Activated CD8-positive, alpha-beta T cell treated with anti-CD3 and anti-CD28 coated beads, Interleukin-2, amount 10 ng/mL, durations not matched to agents 7 days and 5 days (primary cell): ENCODE measurements at places on chromosomes 1 and 21. TPM values are rescaled to one million over a fixed set of nuclear protein-coding genes. Genes with fewer than 3 reads are reported as not detected.

SH3BGR gene
- 1.1 TPM for total RNA-seq

DNA sequence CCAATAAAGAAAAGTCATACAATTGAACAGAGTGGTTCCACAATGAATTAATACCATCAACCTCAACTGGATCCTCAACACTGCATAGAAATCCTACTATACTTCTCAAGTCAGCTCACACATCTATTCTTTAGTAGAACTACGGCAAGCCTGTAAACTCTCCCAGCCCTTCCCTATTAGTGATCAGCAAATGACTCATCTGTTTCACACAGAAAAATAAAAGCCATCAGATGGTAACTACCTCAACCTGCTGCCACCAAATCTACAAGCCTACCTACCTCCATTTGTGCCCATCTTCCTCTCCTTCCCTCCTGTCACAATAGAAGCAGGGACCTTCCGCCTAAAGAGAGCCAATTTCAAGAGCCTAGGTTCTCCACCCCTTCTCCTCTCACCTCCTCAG, 63.6 kb downstream of the DMAP1 start:
- no peak overlapping the region for H3K27ac ChIP-seq
- peaks cover 4% of the 10 kb centered on the region for H3K4me1 ChIP-seq
- H3K27me3 ChIP-seq: no peaks in the 10 kb centered on the region

DNA sequence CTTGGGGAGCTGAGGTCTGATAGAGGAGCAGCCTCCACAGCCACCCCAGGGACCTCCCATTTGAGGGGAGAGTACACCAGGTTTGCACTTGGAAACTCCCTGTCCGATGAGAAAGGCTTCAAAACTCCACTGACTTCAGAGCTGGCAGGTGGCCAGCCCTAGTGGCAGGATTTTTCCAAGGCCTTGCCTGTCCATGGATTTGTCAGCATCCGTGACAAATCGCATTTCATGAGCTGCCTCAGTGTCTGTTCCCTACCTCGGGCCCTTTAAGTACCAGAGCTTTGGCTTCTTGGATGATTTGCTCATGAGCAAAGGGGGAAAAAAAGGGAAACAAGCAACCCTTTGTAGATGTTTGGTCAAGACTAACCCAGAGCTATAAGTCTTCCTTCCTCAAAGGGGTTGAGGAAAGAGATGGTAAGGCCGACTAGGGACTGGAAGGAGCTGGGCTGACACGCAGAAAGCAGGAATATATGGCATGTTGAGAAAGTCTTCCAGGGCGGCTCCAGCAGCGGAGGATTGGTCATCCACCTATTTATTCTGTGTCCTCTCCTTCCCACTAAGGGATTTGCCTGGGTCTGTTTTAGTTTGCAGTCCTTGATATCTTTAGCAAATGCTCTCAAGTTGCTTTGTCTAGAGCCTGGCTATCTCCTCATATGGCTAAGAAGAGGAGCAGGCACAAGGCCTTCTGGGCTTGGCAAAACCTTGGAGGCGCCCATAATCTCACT, 2.7 kb upstream of the HSPG2 start:
- peaks cover 10% of the 10 kb centered on the region for H3K4me1 ChIP-seq
- no peak overlapping the region for H3K4me3 ChIP-seq
- peaks cover 24% of the 10 kb centered on the region for H3K27me3 ChIP-seq
- DNase-seq: no peak
- no peak overlapping the region for H3K27ac ChIP-seq

- H3K4me3 ChIP-seq: no peak overlapping the region
- H3K4me1 ChIP-seq: peaks cover 13% of the 10 kb centered on the region
These were observed 17.6 kb downstream of the SHISA4 start for GRCh38 chr1:201906336-201906735.

SERTAD4 gene
- not detected for total RNA-seq

TFF3 gene
- not detected for total RNA-seq

MCOLN2 gene
- total RNA-seq: 12.9 TPM

- H3K27ac ChIP-seq: no peak overlapping the region
- H3K4me1 ChIP-seq: no peaks in the 10 kb centered on the region
- H3K27me3 ChIP-seq: peaks cover 2% of the 10 kb centered on the region
- no peak overlapping the region for H3K4me3 ChIP-seq
- DNase-seq: no peak
These were observed 94.4 kb downstream of the MIS18A start for GRCh38 chr21:32184485-32184884.

TBX19 gene
- 1.4 TPM for total RNA-seq

DNA sequence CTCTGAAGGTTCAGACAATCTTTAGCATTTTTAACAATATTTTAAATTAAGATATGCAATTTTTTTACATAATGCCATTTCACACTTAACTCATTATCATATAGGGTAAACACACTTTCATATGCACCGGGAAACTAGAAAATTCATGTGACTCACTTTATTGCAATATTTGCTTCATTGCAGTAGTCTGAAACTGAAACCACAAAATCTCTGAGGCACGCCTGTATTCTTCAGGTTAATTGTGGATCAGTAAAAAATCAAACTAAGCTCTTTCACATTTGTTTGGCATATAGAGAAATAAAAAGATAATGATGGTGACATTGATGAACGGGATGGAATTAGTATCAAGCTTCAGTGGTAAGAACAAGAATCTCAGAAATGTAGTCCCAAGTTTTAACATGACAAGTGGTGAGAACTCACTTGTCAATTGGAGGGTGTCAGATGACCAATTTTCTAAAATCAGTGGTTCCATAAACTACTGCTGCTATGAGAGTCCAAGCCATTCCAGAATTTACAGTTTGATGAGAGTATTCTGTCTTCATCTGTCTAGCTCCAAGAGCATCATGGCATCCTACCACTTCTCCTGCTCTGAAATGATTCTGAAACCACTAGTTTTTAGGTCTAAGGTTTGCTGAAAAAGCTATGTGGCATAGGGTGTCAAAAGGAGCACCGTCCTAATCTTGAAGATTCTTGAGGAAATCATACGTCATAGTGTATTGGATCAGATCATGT, 281.0 kb downstream of the PTPRC start:
- peak overlapping the region; percentile 60 for H3K4me3 ChIP-seq
- no peaks in the 10 kb centered on the region for H3K27me3 ChIP-seq
- peaks cover 81% of the 10 kb centered on the region for H3K4me1 ChIP-seq
- peaks cover 79% of the 10 kb centered on the region for H3K36me3 ChIP-seq
- DNase-seq: no peak
- H3K27ac ChIP-seq: peak overlapping the region; percentile 79

- H3K4me1 ChIP-seq: no peaks in the 10 kb centered on the region
- H3K36me3 ChIP-seq: no peaks in the 10 kb centered on the region
- DNase-seq: no peak
- no peak overlapping the region for H3K4me3 ChIP-seq
- no peaks in the 10 kb centered on the region for H3K27me3 ChIP-seq
These were observed 226.4 kb downstream of the ZP4 start for GRCh38 chr1:237664348-237664747.

- no peaks in the 10 kb centered on the region for H3K4me1 ChIP-seq
- H3K36me3 ChIP-seq: no peaks in the 10 kb centered on the region
- no peak for DNase-seq
- no peak overlapping the region for H3K27ac ChIP-seq
- peaks cover 13% of the 10 kb centered on the region for H3K27me3 ChIP-seq
These were observed 89.2 kb downstream of the PLXNA2 start for GRCh38 chr1:208154679-208155642.

- no peak overlapping the region for H3K4me3 ChIP-seq
- H3K36me3 ChIP-seq: no peaks in the 10 kb centered on the region
- no peaks in the 10 kb centered on the region for H3K27me3 ChIP-seq
- H3K4me1 ChIP-seq: no peaks in the 10 kb centered on the region
- DNase-seq: no peak
These were observed 224.2 kb downstream of the SIPA1L2 start for GRCh38 chr1:232405781-232406180.

GRCh38 chr1:197080323-197080722, 13.3 kb upstream of the F13B start:
- no peak overlapping the region for H3K4me3 ChIP-seq
- peaks cover 8% of the 10 kb centered on the region for H3K27me3 ChIP-seq
- H3K4me1 ChIP-seq: no peaks in the 10 kb centered on the region
- no peak for DNase-seq
- peaks cover 47% of the 10 kb centered on the region for H3K36me3 ChIP-seq

EPS8L3 gene
- total RNA-seq: not detected
